ENCODE measurements at places on chromosomes 3 and 15.

DNA sequence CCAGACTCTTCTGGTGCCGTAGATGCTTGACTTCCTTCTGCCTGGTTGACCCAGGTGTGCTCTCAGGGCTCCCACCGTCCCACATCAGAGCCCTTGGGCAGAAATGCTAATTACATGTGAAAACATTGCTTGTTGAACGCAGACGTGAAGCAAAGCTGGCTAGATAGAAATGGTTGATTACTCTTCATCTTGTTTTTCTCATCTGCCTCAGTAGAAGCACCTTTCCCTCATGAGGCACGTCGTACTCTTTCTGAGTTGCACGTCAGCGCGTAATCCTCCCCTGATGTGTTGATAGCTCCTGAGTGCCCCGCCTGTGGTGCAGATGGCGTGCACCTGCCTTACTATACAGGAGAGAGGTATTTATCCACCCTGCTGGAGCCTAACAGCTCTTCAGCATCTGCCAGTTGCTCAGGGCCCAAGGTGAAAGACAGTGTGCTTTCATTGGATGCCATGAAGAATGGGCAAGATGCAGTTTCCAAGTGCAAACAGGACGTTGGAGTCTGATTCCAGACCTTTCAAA, 18.1 kb downstream of the MAP6D1 start:
- DNase-seq: no peak

- DNase-seq: no peak
Measured at GRCh38 chr15:85616549-85617110, 178.1 kb downstream of the KLHL25 start.

DNA sequence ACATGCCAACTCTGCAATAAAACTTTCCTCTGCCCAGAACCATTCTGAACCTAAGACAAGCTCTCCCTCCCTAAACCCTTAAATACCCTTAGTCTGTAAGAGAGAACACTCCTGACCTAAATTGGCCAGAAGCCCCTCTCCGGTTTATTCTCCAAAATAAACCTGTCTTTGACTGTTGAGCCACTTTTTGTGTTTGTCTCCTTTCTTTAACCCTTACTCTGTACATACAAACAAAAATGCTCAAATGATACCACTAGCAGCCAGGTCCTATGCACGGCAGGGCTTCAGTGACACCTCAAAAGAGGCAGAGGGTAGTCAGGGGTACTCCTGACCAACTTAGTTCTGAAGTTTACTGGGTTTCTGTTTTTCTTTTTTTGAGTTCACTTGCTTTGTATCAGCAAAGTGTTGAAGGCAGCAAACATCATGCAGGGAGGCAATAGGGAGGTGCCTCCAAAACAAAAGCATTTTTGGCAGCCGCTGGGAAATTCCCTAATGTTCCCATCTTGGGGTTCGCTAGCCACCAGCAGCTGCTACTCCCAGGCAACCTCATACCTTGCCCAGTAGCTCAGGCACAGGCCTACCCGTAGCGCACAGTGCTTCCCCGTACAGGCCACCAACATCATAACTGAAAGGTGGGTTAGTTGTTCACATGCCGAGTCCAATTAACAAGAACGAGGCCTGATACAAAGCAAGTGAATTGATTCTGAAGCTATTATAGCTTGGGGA, 62.9 kb upstream of the GCNT3 start:
- peak; percentile 13 for DNase-seq

- DNase-seq: no peak
Measured at GRCh38 chr15:63469190-63469589, 35.2 kb upstream of the USP3 start.

Measured in sigmoid colon (tissue), 7 donors.